ENCODE measurements at places on chromosomes 7 and 10.

DNA sequence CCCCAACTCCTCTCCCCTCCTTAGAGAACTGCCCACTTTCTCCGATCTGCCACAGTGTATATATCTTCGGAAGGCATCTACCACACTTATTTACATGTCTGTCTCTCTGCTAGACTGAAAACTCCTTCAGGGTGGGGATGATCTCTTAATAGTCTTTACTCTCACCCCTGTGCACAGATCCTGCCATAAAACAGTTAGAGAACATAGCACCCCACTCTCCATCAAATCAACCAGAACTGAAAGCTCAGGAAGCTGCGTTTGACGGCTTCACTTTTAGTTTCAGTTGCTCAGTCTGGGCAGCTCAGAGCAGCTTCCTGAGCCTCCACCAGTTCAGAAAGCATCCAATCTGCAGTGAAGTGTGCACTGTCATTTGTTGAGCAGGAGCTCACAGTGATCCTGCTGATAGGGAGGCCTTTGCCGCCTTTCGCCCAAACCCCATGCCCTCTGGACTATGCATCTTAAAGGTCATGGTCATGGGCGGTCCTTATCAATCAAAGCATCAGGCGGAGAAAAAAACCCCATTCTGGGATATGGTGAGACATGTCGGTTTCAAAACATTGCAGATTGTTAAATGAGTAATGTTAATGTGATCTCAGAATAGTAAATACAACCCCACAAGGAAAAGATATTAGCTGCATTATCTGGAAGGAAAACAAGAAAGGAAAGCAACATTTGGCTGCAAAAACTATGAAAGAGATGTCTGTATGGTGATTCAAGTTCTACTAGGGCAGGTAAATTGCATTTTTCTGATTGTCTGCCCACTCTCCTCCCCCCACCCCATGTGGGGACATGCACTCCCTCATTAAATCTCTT is 167.1 kb upstream of the ADO start:
- DNase-seq: peak; percentile 72

GRCh38 chr10:22962817-22963216 is 35.0 kb downstream of the ARMC3 start:
- DNase-seq: no peak

DNA sequence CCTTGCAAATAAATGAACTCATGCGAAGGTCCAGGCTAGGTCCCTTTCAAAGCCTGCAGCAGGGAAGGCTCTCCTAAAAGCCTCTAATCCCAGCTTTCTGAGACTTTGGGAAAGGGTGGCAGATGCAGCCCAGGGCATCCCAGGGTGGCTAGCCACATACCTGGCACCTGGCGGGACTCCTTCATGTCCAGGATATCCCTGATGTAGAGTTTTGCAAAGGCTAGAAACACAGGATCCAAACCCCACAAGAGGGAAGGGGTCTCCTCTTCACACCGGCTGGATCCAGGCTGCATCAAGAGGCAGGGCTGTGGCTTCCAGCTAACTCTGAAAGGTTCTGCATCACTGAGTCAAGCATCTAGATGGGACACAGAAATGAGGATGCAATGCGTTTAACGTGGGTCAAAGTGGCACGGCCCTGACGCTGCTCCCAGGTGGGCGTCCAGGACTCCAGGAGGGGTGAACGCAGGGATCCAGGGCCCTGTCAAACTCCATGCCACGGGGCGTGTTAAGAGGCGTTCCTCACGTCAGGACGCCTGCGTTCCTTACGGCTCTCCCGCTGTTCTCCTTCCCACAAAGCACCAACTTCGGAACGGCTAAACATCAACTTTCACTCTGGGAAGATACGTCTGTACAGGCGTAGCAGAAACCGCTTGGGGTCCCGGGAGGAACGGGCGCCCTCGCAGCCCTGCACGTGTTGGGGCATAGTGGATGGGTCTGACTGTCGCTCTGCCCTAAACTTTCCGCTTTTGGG is 507 bp downstream of the STN1 start:
- DNase-seq: peak; percentile 9

GRCh38 chr10:119231654-119232053 is 24.3 kb downstream of the GRK5 start:
- no peak for DNase-seq

DNA sequence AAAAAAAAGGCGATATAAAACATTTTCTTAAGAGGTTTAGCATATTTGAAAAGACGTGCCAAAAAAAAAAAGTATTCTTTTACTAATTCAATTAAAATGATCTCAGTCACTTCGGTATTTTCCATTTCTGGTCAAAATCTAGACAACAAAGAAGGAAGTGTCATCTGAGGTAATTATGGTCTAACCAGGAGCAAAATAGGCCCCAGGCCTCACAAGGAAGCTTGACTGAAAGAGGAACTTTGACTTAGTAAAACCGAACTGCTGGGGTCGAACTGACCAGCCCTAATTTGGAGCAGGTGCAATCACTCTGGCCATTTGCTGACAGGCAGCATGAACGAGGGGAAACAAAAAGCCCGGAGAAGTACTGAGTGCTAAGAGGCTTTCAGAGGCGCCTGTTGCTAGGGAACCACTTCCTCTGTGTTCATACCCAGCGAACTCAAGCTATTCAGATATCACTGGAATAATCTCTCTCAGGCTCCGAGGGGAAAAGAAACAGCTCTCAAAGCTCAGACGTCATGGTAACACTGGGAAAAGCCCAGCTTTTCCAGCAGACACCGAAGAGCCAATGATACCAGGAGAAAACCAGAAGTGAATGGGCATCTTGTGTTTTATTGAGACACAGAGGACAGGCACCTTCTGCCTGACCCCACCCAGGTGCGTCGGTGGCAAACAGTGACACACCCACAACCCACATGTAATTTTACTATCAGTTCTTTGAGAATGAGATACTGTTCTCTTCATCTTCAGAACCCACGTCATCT is 126.5 kb downstream of the FAM107B start:
- peak; percentile 75 for DNase-seq

GRCh38 chr10:87547734-87548311 is 43.1 kb downstream of the MINPP1 start:
- no peak for DNase-seq

DNA sequence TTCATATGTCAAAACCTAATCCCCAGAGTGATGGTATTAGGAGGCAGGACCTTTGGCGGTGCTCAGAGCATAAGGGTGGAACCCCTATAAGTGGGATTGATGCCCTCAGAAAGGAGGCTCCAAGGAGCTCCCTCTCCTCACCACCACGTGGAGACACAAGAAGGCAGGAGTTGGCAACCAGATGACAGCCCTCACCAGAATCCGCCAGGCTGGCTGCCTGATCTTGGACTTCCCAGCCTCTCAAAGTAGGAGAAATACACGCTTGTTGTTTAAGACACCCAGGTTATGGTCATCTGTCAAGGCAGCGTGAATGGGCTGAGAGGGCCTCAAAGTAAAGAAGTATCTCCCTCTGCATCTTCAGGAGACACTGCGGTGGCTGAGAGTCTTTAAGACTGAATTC is 187.7 kb downstream of the TNS3 start:
- no peak for DNase-seq

DNA sequence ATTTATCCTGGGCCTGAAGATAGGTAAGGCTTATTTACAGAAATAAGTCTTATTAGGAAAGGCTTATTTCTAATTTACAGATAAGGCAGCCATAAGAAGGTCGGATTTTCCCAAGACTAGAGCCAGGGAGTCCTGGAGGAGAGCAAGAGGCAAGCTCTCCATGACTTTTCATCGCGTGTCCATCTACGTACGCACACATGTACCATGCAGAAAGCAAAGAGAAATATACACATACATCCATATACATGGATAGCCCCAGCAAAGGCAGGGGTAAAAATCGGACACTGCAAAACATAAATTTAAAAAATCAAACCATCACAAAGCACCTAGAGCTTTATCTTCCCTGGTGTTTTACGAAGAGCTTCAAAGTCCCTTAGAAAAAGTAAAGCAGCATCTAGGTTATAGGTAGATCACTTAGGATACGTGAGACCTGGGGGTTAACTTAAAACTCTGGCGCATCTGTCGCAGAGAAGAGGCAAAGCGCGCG is 25.8 kb upstream of the ZRANB1 start:
- no peak for DNase-seq

- DNase-seq: no peak
Observed at GRCh38 chr7:134625550-134625949, 21.1 kb upstream of the BPGM start.

GRCh38 chr10:79357180-79357579 is 9.9 kb downstream of the PPIF start:
- no peak for DNase-seq

Data from CD4-positive, alpha-beta T cell treated with Interleukin-6 at 100 ng/mL for 8 hours (primary cell).